ENCODE measurements at places on chromosomes 1 and 21.
A peak's percentile ranks its signal among the peaks of the same experiment; 100 is the strongest.

GRCh38 chr1:13550663-13551062 is 33.0 kb upstream of the PDPN start:
- DNase-seq, result no peak

- DNase-seq, result no peak
Measured at GRCh38 chr1:226487921-226488320, 60.6 kb upstream of the STUM start.

DNA sequence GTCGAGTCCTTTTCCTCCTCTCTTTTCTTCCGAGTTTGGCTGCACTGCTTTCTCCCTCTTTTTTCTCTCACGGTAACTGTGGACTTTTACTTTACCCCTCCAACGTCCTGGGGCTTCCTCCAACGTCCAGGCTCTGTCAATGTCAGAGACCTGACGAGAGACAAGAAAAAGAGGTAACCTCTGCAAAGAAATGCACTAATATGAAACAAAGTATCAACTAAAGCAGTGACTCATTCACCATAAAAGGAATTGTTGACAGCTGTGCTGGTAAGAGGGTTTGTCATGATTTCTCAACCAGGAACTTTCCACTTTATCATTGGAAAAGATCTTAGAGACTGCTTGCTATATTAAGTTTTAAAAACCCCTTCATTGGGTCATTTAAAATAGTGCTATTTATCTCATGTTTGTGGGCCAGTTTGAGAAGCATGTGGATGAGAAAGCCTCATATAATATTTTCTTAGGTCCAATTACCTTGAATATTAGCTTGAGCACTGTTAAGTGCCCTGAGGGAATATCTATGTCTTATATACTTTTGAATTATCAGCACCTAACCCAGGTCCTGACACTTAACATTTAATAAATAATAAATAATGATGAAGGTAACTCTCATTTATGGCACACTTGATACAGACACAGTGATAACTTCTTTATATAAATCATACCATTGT is at the start of gene GBP2:
Gene GBP2, minus strand, starts transcription at position 202 of the 668 bp plus-strand sequence. CDS start 4,148 bp downstream, outside the sequence.
- no peak for DNase-seq

- DNase-seq, result no peak
Measured at GRCh38 chr1:117708323-117709248, 102.7 kb downstream of the TENT5C start.

DNA sequence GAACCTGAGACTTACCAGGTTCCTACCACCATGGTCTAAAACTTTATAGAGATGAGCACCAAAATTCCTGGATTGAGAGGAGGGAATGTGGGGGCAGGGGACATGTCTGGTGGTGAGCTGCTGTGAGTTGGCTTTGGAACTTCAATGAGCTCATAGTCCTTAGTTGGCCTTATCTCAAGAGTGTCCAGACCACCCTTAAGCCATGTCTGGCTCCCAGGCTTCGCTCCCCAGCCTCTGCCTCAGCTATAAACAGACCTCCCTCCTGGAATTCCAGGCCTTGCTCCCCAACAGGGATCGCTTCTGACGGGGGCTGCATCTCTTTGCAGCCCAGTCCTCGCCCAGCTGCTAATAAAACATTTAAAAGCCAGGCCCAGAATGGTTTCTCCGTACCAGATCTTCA is 19.5 kb downstream of the ATF3 start:
- no peak for DNase-seq

DNA sequence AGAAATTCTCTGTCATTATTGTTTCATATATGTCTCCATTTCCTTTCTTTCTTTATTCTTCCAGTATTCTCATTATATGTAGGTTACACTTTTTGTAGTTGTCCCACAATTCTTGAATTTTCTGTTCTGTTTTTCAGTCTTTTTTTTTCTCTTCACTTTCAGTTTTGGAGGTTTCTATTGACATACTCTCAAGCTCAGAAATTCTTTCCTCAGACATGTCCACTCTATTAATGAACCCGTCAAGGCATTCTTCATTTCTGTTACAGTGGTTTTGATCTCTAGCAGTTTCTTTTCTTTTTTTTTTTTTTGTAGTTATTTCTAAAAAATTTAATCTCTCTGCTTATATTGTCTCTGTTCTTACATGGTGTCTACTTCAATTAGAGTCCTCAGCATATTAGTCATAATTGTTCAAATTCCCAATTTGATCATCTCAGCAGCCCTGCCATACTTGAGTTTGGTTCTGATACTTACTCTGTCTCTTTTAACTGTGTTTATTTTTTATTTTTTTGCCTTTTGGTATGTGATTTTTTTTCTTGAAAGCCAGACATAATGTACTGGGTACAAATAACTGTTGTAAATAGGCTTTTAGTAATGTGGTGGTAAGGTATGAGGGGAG is 49.5 kb upstream of the KCNK2 start:
- no peak for DNase-seq

DNA sequence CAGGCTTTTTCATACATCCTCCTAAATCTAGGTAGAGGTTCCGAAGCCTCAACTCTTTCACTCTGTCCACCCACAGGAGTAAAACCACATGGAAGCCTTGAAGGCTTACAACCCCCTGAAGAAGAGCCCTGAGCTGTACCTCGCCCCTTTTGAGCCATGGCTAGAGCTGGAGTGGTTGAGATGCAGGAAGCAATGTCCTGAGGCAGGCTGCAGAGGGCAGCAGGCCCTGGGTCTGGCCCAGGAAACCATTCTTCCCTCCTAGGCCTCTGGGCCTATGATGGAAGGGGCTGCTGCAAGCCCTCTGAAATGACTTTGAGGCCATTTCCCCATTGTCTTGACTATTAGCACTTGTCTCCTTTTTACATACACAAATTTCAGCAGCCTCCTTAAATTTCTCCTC is 1503.0 kb downstream of the KCNT2 start:
- no peak for DNase-seq

DNA sequence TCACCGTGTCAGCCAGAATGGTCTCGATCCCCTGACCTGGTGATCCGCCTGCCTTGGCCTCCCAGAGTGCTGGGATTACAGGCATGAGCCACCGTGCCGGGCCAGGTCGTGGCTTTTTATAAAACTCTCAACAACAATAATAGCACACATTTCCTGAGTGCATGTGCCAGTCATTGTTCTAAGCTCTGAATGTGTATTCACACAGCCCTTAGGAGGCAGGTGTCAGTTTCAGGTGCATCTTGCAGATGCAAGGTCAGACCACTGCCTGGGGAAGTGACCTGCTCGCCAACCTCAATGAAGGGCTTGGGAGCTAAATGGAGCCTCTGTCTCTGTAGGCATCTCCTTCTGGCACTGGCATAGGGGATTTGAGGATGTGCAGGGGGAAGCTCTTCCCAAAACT is 1.6 kb upstream of the LEFTY2 start:
- DNase-seq, result no peak

DNA sequence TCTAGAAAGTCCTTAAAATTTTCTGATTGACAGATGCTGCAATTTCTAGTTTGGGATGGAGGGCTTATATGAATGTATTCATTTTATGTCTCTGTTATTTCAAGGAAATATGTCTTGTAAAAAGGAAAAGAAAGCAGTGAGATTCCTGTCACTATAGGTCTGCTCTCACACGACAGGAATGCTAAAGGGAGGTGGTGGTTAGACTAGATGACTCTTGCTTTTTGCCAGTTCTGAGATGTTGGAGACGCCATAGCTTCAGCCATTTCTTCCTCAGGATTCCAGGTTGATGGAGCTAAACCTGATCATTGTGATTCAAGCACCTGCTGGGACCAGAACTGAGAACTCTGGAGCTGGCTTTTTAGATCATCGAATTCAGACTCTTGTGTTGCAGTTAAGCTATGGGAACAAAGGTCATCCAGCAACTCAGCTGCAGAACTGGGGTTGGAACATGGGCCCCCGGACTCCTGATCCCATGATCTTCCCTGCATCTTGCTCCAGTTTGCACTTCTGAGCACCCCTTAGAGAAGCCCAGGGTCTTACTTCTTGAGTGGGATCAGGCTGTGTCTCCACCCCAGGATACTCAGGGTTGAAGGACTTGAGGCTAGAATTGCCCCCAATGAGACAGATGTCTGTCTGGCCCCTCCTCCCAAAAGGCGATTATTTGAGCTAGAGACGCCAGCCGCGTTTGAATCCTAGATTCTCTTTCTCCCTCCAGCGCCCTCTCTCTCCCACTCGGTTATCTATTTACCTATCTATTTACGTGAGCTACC is 46.7 kb upstream of the FOXO6 start:
- DNase-seq, result no peak

DNA sequence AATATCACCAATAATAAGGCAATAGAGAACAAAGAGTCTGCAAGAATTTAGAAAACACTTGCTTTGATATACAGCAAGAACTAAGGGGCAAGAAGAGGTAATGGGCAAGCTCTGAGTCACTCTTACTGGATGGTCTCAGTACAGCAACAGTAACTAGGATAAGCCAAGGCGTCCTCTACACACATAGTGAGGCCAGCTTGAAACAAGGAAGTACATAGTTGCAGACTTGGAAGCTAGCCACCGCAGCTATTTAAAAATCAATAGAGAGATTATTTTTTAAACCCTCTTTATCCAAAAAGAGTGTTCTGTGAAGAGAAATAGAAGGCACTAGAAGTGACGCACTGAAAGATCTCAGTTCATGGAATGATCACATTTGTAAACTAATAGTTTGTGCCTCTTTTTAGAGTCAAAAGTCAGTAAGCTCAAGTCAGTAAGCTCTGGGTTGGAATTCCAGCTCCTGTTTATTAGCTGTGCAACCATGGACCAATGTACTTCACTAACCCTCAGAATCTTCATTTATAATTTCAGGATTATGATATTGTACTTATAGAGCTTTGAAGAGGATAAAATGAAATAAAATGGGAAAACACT is 118.6 kb downstream of the AKT3 start:
- no peak for DNase-seq

DNA sequence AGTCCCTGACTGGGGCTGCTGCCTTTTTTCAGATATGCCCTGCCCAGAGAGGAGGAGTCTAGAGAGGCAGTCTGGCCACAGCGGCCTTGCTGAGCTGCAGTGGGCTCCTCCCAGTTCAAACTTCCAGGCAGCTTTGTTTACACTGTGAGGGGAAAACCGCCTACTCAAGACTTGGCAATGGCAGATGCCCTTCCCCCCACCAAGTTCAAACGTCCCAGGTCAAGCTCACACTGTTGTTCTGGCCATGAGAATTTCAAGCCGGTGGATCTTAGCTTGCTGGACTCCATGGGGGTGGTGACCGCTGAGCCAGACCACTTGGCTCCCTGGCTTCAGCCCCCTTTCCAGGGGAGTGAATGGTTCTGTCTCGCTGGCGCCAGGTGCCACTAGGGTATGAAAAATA is 18.3 kb upstream of the C1orf53 start:
- no peak for DNase-seq

GRCh38 chr1:25257196-25257595 is 9.9 kb upstream of the RSRP1 start:
- no peak for DNase-seq

DNA sequence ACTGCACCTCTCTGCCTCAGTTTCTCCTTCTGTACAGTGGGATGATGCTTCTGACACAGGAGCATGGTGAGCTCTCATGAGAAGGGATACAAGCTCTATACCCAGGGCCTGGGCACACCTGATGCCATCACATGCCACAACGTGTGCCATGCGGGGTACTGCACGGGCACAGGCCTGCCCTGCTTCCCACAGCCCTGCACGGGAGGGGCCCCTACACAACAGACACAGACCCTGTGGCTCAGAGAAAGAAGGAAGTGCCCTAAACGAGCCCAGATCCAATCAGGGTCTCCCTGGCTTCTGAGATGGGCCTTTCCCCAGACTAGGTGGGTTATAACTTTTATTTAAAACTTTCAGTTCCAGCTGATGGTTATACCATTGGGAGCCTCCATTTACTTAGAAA is 24.6 kb downstream of the C2CD2 start:
- no peak for DNase-seq

DNA sequence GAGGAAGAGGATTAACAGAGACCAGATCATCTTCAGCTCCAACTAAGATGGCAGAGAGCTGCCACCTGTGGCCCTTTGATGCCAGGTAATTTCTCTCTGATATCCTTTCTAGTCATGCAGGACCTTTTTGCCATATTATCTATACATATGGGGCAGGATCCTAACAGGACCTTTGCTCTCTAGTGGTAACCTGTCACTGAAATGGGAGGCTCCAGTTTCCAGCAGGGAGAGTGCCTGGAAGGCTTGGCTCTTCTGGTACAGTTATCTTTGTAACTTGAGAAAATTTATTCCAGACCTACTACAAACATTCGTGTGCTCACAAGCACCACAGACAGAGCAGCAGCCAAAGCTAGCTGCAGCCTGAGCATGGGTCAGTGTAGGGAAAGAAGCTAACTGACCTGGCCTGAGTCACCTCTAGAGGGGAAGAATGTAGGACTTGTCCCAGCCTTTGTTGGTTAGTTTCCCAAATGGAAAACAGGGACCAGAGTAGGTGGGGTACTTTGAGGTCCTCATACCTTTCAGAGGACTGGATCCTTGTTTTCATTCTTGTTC is 86.5 kb upstream of the MACF1 start:
- no peak for DNase-seq

GRCh38 chr1:30756545-30757351 is 826 bp downstream of the LAPTM5 start:
- DNase-seq, result no peak

- peak; percentile 94 for DNase-seq
Measured at GRCh38 chr1:16440470-16441281, at the start of gene NECAP2. TSS of gene NECAP2 (plus strand) at chr1:16440724. CDS start at chr1:16440762, 38 bp downstream.

All from activated T-cell treated with anti-CD3 and anti-CD28 coated beads for 48 hours (primary cell).